ENCODE measurements at places on chromosomes 2 and 18. TPM values are rescaled to one million over a fixed set of nuclear protein-coding genes. Genes with fewer than 3 reads are reported as not detected.
A peak's percentile ranks its signal among the peaks of the same experiment; 100 is the strongest.

- peak; percentile 28 for DNase-seq
- no peaks in the 10 kb centered on the region for H3K36me3 ChIP-seq
- peaks cover 2% of the 10 kb centered on the region for H3K27me3 ChIP-seq
- H3K4me1 ChIP-seq = no peaks in the 10 kb centered on the region
- no peak overlapping the region for H3K27ac ChIP-seq
- no peak overlapping the region for H3K4me3 ChIP-seq
Measured at GRCh38 chr2:155368934-155369333, 670.4 kb downstream of the KCNJ3 start.

Gene SERPINB3
- polyA plus RNA-seq = not detected

DNA sequence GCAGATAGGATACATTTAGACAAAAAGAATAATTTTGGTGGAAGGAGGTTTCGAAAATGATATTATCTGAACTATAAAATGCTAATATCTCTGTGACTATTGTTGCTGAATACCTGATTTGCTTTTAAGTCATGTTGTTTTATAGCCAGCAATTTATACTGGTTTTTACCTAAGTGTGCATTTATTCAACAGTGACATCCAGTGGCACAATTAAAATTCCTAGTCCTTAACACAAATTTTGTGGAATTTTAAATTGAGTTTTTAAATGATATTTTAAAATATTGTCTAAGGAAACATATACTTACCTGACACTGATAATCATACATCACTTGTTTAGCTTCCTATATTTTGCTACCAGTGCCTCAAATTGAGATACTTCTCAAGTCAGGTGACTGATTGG is 144.8 kb downstream of the ARHGAP28 start:
- peaks cover 4% of the 10 kb centered on the region for H3K36me3 ChIP-seq
- H3K4me1 ChIP-seq = no peaks in the 10 kb centered on the region
- no peaks in the 10 kb centered on the region for H3K27me3 ChIP-seq
- H3K4me3 ChIP-seq = no peak overlapping the region
- no peak overlapping the region for H3K27ac ChIP-seq

DNA sequence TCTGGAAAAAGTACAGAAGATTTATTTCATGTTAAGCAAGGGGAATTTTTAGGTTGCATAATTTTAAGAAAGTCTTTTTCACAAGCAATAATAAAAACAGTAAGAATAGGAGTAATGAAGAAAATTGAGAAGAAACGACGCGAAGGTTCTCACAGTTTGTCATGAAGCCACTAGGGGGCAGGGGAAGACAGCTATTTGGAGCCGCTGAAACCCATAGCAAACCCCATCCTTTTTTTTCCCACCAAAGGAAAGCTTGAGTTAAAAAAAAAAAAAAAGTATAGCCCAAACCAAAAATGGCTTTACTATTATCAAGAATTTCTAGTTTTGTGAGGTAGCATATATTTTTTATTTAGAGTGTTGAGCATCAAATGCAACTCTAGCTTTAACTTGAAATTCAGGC is 300.9 kb downstream of the PHLPP1 start:
- DNase-seq = peak; percentile 64
- no peaks in the 10 kb centered on the region for H3K36me3 ChIP-seq
- H3K27ac ChIP-seq = no peak overlapping the region
- H3K4me3 ChIP-seq = no peak overlapping the region
- H3K27me3 ChIP-seq = peaks cover 3% of the 10 kb centered on the region
- H3K4me1 ChIP-seq = no peaks in the 10 kb centered on the region

Gene VWC2L
- not detected for polyA plus RNA-seq

GRCh38 chr2:235170536-235171521 is 219.0 kb downstream of the SH3BP4 start:
- no peak overlapping the region for H3K4me3 ChIP-seq
- peaks cover 3% of the 10 kb centered on the region for H3K27me3 ChIP-seq
- no peak overlapping the region for H3K27ac ChIP-seq
- no peaks in the 10 kb centered on the region for H3K4me1 ChIP-seq

Gene CCDC138
- polyA plus RNA-seq = 0.89 TPM

GRCh38 chr2:236673126-236673822 is 103.6 kb downstream of the ACKR3 start:
- H3K36me3 ChIP-seq = no peaks in the 10 kb centered on the region
- H3K4me1 ChIP-seq = no peaks in the 10 kb centered on the region
- no peaks in the 10 kb centered on the region for H3K27me3 ChIP-seq

Gene SLC23A3
- 11.1 TPM for polyA plus RNA-seq

DNA sequence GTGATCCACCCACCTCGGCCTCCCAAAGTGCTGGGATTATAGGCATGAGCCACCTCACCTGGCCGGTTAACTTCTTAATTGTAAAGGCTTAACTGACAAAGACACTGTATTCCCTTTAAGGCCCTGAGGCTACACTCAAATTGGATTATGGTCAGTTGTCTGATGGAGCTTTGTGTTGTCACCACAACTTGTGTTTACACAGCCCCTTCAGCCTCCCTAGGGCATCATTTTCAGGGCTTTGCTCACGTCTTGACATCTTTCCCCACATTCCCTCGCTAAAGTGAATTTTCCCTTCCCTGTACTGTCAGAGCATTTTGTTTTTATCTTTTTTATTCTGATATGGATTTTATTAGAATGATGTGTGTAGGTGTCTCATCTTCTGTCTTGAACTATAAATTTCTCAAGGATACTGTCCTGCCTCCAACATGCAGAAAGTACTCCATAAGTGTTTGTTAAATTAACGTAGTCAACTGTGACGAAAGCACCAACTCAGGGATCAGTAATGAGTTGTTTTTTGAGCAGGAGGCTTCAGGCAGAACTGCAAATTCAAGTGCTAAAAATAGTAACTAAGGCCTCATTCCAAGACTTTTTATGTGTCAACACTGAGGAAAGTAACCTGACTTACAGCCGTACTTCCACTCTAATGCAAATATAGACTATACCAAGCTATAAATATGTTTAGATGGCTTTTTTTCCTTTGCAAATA is 77.1 kb upstream of the NARS1 start:
- no peak overlapping the region for H3K27ac ChIP-seq
- peaks cover 3% of the 10 kb centered on the region for H3K4me1 ChIP-seq
- no peaks in the 10 kb centered on the region for H3K27me3 ChIP-seq
- peaks cover 8% of the 10 kb centered on the region for H3K36me3 ChIP-seq
- H3K4me3 ChIP-seq = no peak overlapping the region

Gene NEB
- 1.3 TPM for polyA plus RNA-seq

Gene ATG9A
- 37.0 TPM for polyA plus RNA-seq

DNA sequence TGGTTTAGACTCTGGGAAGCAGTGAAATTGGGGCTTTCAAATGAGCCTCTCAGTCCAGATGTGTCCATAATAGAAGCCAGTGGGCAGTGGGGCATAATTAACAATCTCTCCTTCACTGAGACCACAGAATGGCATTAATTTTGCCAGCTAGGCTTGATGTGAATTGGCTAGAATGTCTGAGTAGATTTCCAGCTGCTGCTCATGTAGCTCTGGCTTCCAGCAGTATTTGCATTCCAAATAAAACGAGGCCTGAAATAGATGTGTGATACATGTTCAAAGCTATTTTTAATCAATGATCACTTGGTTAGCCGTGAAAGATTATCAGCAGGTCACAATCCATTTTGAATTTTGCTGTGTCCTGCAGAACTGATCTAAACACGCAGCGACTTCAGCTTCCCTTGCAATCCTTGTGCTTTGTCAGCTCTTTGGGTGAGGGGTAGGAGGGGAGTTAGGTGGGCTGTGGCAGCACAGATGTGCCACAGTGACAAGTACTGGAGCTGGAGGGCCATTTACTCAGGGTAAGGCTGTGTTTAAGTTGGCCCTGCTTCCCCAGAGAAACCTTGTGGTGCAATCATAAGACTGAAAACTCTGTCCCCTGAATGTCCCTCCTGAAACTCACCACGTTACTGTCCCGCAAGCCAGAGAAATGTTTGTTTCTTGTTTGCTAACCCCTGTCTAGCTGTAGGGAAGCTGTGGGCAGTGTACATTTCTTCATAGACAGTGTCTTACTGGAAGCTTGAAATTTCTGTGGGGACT is 56.9 kb upstream of the TMEM178A start:
- H3K36me3 ChIP-seq = no peaks in the 10 kb centered on the region
- H3K4me3 ChIP-seq = no peak overlapping the region
- H3K27ac ChIP-seq = no peak overlapping the region

- DNase-seq = no peak
- H3K27me3 ChIP-seq = no peaks in the 10 kb centered on the region
- no peaks in the 10 kb centered on the region for H3K36me3 ChIP-seq
- no peak overlapping the region for H3K27ac ChIP-seq
- no peak overlapping the region for H3K4me3 ChIP-seq
Measured at GRCh38 chr18:519019-519879, 18.7 kb upstream of the COLEC12 start.

DNA sequence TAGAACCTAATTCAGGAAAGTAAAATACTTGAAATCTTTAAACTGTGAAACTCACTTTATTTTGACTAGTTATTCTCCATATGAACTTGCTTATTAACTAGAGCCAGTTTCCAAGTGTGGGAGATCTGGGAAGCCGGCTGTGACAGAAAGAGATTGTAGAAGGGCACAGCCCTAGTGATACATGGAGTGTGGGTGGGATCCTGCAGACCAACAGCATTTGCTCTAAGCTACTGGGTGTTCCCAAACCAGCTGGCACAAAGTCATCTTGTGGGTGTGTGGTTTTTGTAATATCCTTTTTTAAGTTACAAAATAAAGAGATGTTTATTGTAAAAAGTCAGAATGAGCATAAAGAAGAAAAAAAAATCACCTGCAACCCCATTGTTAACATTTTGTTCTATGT is 3.4 kb downstream of the DUSP19 start:
- no peaks in the 10 kb centered on the region for H3K27me3 ChIP-seq
- H3K4me3 ChIP-seq = no peak overlapping the region
- DNase-seq = no peak
- no peaks in the 10 kb centered on the region for H3K4me1 ChIP-seq
- no peaks in the 10 kb centered on the region for H3K36me3 ChIP-seq

Gene SLC9A4
- polyA plus RNA-seq = 0.07 TPM

Gene FBXO48
- 2.6 TPM for polyA plus RNA-seq

Gene FRZB
- 1.9 TPM for polyA plus RNA-seq

GRCh38 chr18:80246445-80247392 is 595 bp downstream of the PARD6G start:
- no peaks in the 10 kb centered on the region for H3K4me1 ChIP-seq
- DNase-seq = peak; percentile 9
- no peaks in the 10 kb centered on the region for H3K36me3 ChIP-seq
- H3K4me3 ChIP-seq = peak overlapping the region; percentile 50

GRCh38 chr2:100321866-100322820 is at the start of gene LONRF2:
Gene LONRF2, minus strand, starts transcription at chr2:100322501. Its CDS starts 408 bp downstream, at chr2:100322093.
- H3K4me1 ChIP-seq = no peaks in the 10 kb centered on the region
- DNase-seq = peak; percentile 61
- H3K36me3 ChIP-seq = no peaks in the 10 kb centered on the region
- no peak within 1 kb of the TSS for H3K27ac ChIP-seq
- H3K4me3 ChIP-seq = no peak within 1 kb of the TSS

Gene GPAT2
- not detected for polyA plus RNA-seq

Gene CCL20
- polyA plus RNA-seq = 9.6 TPM

DNA sequence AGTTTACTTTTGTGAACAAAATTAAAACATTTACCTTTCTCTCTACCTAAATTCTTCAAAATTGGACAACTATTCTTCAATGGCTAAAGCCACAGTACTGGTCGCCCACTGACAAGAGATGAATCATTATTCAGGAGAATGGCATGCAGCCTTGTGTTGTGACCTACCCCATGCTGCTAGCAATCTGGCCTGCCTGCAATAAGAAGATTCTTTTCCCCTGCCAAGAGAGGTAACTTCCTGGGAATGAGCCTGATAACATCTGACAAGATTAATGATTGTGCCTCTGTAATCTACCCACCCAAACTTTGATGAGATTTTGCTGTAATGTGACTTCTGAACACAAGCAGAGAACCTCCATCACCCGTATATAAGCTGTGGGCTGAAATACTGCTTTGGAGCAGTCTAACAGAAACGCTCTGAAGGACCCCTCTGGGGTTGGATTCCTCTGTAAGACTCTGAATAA is 47.0 kb upstream of the ST3GAL5 start:
- H3K27me3 ChIP-seq = no peaks in the 10 kb centered on the region
- no peaks in the 10 kb centered on the region for H3K4me1 ChIP-seq
- DNase-seq = no peak
- H3K4me3 ChIP-seq = no peak overlapping the region

Gene ASPRV1
- 1.3 TPM for polyA plus RNA-seq

DNA sequence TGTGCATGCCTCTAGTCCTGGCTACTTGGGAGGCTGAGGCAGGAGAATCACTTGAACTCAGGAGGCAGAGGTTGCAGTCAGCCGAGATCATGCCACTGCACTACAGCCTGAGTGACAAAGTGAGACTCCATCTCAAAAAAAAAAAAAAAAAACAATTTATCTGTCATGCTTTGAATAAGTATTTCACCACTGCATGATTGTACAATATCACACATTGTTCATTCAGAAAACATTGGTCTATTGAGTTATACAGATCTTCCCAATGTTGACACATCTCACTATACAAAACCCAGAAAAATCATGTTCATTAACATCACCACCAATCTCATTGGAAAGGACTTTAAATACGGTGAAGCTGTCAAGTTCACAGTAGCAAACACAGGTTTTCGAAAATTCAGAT is 46.8 kb upstream of the PPM1B start:
- H3K27me3 ChIP-seq = no peaks in the 10 kb centered on the region
- H3K4me3 ChIP-seq = no peak overlapping the region

GRCh38 chr18:57587098-57587661 is 678 bp upstream of the FECH start:
- DNase-seq = no peak
- no peaks in the 10 kb centered on the region for H3K27me3 ChIP-seq
- peaks cover 3% of the 10 kb centered on the region for H3K4me1 ChIP-seq
- H3K36me3 ChIP-seq = peaks cover 6% of the 10 kb centered on the region
- no peak overlapping the region for H3K4me3 ChIP-seq
- H3K27ac ChIP-seq = peak overlapping the region; percentile 59

Gene LYPD6
- 1.8 TPM for polyA plus RNA-seq

DNA sequence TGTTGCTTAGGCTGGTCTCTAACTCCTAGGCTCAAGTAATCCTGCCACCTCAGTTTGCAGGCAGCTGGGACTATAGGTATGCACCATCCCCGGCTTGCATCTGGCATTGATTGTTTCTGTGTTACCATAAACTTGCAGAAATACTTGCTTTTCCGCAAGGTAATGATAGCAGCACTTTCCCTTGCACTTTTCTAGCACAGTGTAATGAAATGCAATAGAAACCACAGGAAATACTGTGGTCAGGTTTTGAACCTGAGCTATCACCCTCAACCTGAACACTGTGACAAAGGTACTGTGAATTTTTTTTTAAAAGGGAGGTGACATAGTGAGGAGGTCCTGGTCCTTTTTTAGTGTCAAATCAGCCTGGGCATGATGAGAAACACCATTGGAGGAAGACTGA is 38.3 kb downstream of the DHRS9 start:
- no peak for DNase-seq
- no peak overlapping the region for H3K4me3 ChIP-seq
- H3K27ac ChIP-seq = peak overlapping the region; percentile 44
- no peaks in the 10 kb centered on the region for H3K36me3 ChIP-seq
- H3K4me1 ChIP-seq = no peaks in the 10 kb centered on the region

Gene TFCP2L1
- 0.66 TPM for polyA plus RNA-seq

DNA sequence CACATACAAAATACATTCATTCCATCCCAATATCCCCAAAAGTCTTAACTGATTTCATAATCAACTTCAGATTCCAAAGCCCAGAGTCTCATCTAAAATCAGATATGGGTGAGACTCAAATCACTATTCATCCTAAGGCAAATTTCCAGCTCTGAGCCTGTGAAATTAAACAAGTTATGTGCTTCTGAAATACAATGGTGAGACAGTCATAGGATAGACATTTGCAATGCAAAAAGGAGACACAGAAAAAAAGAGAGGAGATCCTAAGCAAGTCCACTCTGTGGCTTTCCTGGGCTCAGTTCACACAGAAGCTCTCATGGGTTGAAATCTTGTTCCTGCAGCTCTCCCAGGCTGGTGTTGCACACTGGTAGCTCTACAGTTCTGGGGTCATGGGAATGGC is 18.3 kb downstream of the ZNF892 start:
- no peak overlapping the region for H3K4me3 ChIP-seq
- no peaks in the 10 kb centered on the region for H3K27me3 ChIP-seq
- no peak for DNase-seq
- H3K27ac ChIP-seq = no peak overlapping the region
- no peaks in the 10 kb centered on the region for H3K36me3 ChIP-seq

Gene POTEC
- not detected for polyA plus RNA-seq
